Mesenchymal stem cell (in vitro differentiated cells and primary cell): ENCODE measurements at places on chromosomes 6 and 20.

- no peak for DNase-seq
These were observed 18.5 kb downstream of the CUL9 start for GRCh38 chr6:43200541-43200940.

- peak; percentile 91 for DNase-seq
These were observed 537 bp downstream of the PPIL4 start for GRCh38 chr6:149545258-149545753.

DNA sequence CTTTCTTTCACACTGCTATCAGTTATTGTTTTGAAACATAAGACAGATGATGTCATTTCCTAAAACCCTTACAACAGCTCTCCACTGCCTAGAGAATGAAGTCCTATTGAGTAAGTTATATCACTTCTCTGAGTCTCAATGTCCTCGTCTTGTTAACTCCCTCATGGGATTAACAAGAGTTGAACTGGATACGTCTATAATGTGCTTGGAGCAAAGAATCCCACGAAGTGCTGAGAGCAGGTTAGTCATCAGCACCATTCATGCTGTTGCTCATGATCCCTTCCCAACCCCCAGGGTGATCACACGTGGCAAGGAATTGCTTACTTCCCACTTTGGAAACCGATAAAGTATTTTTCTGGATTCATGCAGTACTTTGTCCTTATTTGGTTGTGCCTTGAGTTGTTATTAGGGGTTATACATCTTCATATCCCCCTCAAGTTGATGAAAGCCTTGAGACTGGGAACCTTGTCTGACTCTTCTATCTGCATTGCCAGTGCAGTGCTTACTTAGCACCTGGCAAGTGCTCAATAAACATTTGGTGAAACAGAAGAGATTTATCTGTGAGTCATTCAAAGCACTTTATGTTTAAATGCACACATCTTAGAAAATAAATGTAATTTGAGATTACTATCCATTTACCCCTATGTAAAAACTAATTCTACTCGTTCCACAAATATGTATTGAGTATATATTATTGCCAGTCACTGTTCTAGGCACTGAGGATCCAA is 487.5 kb downstream of the EPM2A start:
- DNase-seq: peak; percentile 87

DNA sequence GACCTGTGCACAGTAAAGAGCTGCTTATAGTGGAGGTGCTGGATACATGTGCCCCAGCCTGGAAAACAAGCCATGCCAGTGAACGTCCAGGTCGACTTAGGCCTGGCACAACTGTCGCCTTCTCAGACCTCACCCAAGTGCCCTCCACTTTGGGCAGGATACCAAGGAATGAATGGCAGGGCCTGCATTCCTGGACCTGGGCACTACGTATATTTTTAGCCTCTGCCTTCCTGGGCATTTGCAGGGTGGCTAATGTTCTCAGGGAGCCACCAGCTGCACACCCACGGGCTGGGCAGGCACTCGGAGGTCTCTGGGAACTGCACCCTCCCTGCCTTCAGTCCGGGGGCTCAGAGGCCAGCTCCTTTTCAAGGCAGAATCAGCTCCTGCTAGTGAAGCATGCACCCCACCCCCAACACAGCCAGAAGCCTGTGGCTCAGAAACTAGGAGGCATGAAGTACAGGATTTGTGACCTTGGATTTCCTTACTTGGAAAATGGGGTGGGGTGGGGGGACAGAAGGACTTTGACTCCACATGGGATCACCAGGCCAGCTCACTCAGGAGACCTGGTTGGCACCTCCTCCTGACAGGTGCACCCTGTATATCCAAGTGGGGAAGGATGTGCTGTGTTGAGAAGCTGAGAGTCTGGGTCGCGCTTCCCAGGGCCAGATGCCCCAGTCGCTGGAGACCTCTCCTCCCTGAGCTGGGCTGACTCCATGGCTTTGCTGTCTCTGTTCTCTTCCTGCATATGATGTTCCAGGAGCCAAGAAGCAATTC is 2.5 kb upstream of the LSM14B start:
- no peak for DNase-seq

- no peak for DNase-seq
These were observed 44.8 kb upstream of the CTNNBL1 start for GRCh38 chr20:37649017-37649416.

DNA sequence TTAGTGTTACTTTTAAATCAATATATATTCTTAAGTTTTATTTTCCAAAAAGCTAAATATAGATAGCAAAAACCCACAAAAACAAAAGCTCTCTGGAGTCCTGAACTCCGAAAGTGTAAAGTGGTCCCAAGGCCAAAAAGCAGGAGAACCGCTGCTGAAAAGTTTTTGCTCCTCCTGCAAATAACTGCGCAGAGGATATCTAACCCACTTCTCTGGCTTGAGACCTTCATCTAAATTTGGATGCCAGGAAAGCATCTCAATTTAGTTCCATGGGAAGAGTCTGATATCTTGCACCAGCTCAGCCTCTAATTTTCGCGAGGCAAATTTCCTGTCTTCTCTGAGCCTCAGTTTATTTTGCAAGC is 523 bp downstream of the MRPS10 start:
- DNase-seq: no peak

GRCh38 chr6:130320908-130321307 is 44.9 kb upstream of the TMEM200A start:
- DNase-seq: no peak
